ENCODE measurements at places on chromosomes 2 and 18.

DNA sequence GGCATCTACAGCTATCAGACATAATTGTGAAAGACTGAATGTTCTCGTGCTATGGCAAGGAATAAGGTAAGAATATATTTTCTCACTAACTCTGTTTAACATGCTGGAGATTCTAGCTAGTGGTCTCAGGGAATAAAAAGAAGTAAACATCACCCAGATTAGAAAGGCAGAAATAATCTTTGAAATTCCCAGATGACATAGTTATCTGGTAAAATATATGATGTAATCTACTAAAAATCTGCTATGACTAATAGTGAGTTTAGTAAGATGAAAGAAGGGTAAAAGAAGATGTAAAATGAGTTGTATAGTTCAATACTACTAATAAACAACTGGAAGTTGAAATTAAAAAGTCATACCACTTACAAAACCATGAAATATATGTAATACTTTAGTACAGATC, 134.2 kb downstream of the DSC3 start:
- no peak for DNase-seq

DNA sequence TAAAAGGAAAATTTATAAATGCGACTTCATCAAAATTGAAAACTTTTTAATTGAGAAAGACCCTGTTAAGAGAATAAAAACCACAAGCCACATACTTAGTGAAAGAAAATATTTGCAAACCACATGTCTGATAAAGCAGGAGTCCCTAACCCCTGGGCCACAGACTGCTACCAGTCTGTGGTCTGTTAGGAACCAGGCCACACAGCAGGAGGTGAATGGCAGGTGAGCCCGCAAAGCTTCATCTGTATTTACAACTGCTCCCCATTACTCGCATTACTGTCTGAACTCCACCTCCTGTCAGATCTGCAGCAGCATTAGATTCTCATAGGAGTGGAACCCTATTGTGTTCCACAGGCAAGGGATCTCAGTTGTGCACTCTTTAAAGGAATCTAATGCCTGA, 95.5 kb upstream of the CRACDL start:
- no peak for DNase-seq

GRCh38 chr2:224970311-224970710, 72.0 kb downstream of the DOCK10 start:
- DNase-seq = no peak

DNA sequence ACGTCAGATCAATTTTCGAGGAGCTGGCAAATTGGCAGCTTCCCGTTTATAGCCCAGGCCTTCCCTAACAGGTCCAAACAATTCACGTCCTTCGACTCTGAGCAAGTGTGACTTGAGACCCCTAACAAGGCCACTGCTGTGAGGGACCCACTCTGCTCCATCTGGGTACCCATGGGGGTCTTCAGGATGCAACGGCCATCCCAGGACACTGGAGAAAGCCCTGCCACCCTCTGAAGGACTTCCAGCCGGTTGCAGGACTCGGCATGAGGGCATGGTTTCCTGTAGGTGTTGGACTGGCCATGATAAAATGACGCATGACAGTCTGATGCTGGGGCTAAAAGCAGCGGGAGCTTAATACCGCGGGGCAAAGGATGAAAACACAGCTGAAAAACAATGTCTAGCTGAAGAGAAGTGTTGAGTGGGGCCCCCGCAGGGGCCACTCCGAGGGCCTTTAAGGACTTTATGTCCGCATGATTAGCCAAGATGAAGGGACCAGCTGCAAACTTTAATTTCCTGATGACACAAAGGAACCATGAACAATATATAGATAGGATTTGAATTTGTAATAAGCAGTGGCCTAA, 113.3 kb upstream of the ZNF521 start:
- no peak for DNase-seq

- no peak for DNase-seq
Observed at GRCh38 chr2:66531155-66531554, 96.2 kb downstream of the MEIS1 start.

GRCh38 chr2:25505622-25506021, 163.9 kb upstream of the DNMT3A start:
- DNase-seq = no peak

- DNase-seq = no peak
Observed at GRCh38 chr2:240466579-240467148, 31.2 kb downstream of the GPC1 start.

GRCh38 chr18:11581286-11581685, 28.1 kb upstream of the SLC35G4 start:
- DNase-seq = no peak

DNA sequence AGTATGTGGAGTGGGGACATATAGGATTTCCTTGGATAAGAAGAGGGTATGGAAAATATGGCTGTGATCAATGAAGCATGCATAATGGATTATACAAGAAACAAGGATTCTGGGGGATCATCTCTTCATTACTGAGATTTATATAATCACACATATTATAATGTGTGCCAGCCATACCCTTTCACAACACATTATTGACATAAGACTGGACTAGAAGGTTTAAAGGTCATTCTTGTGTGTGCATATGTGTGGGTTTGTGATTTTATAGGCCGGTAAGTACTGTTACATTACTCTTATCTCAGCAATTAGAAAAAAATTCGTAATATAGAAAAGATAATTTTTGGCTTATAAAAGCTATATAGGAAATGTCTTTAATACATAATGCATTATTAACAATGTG, 62.2 kb upstream of the DCC start:
- no peak for DNase-seq

GRCh38 chr2:27152796-27153464, 4.1 kb downstream of the TCF23 start:
- DNase-seq = peak; percentile 31

DNA sequence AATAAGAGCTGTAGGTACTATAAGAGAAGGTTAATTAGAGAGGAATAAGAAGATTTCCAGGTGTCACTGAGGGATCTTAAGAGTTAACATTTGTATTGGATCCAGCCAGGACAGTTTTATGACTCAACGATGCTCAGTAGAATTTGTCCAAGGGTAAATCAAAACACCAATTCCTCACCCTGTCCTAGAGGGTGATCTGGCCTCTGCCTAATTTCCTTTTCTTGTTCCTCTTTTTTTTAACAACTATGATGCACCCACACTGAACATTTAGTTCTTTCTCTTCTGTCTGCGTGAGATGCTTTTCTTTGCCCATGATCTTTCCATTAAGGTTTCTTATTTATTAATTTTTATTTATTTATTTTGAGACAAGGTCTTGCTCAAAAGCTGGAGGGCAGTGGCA, 92.0 kb downstream of the PMS1 start:
- no peak for DNase-seq
